ENCODE measurements at places on chromosomes 7 and 10.

DNA sequence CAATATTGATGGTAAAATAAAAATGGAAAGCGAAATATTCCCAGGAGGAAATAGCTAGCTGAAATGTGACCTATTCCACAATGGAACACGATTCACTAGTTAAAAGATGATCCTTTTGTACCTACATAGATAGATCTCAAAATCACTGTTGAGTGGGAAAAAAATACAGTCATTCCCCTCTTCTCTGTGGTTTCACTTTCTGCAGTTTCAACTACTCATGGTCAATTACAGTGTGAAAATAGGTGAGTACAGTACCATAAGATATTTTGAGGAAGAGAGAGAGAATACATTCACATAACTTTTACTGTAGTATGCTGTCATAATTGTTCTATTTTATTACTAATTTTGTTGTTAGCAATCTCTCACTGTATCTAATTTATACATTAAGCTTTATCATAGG lies 56.0 kb upstream of the COL13A1 start:
- DNase-seq, result no peak

DNA sequence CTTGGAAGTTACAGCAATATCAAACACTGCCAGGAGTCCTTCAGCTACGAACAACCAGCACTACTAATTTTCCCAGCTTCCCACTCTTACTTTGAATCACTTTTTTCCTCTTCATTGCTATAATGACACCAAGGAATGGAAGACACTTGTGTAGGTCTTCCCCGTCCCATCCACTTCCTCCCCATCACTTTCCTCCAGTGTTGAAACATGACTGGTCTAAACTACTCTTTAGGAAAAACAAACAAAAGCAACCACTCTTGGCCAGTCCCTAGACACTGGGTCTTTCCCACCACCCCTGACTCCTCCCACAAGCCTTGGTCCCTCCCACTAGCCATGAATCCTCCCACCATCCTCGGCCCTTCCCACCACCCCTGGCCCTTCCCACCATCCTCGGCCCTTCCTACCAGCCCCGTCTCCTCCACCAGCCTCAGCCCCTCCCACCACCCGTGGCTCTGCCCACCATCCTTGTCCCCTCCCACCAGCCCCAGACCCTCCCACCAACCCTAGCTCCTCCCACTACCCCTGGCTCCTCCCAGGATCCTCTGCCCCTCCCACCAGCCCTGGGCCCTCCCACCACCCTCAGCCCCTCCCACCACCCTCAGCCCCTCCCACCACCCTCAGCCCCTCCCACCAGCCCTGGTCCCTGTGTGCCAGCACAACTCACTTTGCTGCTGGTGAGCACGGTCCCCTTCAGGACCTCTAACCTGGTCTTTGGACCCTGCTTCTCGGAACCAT lies 68.5 kb downstream of the CXCL12 start:
- DNase-seq, result no peak

DNA sequence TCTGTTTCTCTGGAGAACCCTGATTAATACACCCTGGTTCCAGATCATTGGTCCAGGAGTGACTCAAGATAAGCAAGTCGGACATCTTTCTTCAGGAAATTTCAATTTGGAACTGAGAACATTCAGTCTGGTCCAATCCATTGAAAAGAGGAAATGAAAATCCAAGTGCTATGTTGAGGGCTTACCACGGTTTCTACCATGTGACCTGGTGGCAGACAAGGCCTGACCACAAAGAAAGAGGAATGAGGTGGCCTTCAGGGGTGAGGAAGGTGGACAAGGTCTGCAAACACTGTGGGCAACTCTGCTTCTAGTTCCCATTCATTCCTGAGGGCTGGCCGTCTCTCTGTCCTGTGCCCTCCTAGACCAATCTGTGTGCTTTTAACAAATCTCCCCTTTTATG lies 149.2 kb upstream of the GHITM start:
- DNase-seq, result no peak

GRCh38 chr7:25877802-25878789 lies 273.9 kb upstream of the NFE2L3 start:
- DNase-seq, result no peak

GRCh38 chr10:43193496-43194080 lies 55.3 kb downstream of the CSGALNACT2 start:
- DNase-seq, result no peak

- no peak for DNase-seq
These were observed 11.9 kb downstream of the RNF216 start for GRCh38 chr7:5769571-5769970.

GRCh38 chr10:36195364-36195763 lies 553.3 kb upstream of the FZD8 start:
- no peak for DNase-seq

GRCh38 chr7:138245682-138246081 lies 169.4 kb downstream of the AKR1D1 start:
- no peak for DNase-seq

DNA sequence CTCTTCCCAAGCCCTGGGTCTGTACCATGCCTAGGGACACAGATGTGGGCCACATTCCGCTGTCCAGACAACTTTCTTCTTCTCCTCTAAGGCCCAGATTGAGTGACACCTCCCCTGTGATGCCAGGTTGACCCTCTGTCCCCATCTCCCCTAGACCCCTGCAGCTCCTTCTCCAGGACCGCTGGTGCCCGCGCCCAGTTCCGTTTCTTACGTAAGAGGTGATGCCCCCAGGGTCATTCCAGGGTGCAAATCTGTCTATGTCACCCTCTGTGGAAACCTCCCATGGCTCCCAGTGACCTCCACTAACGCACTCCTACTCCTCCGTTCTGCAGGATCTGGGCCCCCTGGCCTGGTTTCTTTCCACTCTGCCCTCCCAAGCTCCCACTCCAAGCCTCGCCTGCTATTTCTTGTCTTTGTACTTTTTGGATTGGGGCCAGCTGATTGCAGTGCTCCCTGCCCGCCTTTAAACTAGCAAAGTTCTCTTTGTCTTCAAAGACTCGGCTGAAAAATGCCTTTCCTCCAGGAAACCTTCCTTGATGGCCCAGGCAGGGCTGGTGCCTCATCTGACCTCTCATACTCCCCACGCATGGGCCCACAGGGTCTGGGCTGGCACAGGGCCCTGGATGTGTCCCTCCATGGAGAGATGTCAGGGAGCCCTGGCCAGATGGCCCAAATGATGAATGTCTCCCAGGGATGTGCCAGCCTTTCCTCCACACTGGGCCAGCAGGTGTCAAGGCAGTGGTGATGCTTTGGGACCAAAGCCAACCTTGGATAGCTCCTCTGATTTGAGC lies 21.3 kb upstream of the ELN start:
- DNase-seq, result no peak

- DNase-seq, result no peak
These were observed 11.3 kb upstream of the LCOR start for GRCh38 chr10:96820765-96821164.

GRCh38 chr7:149794661-149795060 lies 21.3 kb upstream of the ZNF467 start:
- no peak for DNase-seq

GRCh38 chr7:22082886-22083703 lies 137.4 kb upstream of the CDCA7L start:
- peak; percentile 90 for DNase-seq

- DNase-seq, result peak; percentile 51
These were observed 49.7 kb downstream of the UNC5B start for GRCh38 chr10:71262027-71262426.

DNA sequence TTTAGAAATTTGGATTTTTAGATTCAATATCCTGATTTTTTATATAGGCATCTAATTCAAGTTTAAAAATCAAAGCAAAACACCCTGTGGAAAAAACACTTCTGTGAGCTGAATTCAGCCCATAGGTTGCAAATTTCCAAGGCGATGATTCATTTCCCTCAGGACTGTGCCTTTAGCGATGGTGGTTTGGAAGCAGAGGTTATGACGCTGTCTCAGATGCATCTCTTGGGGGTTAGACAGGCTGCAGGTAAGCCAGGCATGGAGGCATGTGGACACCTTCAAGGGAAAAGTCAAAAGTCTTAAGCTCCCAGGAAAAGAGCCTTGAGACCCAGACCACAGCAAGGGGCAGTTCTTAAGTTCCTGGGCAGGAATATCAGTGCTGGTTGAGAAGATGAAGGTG lies 9.5 kb upstream of the FRA10AC1 start:
- DNase-seq, result no peak

- peak; percentile 37 for DNase-seq
These were observed 93.1 kb upstream of the PDE1C start for GRCh38 chr7:32163141-32163806.

DNA sequence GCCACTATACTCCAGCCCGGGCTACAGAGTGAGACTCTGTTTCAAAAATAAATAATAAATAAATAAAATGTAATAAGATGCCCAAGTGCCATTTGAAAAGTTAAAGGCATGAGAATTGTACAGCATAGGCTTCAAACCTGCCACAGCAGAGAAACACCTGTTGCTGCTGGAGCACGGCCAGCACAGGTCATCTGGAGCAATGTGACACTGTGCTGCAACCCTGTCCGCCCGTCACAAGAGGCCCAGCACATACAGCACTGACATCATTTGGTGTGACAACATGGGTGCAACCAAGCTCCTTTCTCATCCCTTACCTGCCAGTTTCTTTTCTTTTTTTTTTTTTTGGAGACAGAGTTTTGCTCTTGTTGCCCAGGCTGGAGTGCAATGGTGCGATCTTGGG lies 1.3 kb downstream of the RFC2 start:
- no peak for DNase-seq

DNA sequence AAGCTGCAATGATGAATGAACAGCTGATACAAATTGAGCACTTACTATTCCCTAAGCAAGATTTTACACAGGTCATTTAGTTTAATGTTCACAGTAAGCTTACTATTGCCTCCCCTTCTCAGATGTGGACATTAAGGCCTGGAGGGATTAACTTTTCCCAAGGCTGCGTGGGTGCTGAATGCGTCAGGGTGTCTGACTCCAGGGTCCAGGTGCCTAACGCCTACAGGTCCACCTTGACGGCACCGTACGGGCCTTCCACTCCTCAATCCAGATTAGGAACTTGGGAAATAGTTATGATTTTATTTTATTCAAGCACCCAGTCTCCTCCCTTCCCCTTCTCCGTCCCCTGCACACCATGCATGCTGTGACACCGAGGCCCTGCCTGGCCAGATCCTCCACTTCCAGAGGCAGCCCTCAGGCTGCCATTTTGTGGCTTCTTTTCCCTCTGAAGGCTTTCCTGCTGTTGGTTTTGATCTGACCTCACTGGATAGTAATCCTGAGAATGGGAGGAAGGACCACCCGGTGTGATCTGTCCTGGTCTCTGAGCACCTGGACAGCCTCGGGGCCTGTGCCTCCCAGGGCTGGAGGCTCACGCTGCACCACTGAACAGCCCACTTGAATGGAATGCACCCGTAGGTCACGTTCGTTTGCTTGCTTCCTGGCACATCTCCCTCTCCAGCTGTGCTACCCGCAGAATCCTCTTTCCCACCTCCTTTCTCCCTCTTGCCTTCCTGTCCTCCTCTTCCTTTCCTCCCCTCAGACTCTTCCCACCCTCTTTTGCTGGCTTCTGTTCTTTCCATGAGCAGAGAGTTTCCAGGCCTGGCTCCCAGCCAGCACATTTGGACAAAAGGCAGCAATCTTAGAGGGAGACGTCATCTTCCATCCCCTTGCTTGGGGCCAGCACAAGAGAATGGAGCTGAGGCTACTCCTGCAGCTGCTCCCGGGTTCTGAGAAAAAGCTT lies 14.4 kb downstream of the DENND2A start:
- peak; percentile 91 for DNase-seq

- DNase-seq, result no peak
These were observed 323.9 kb downstream of the GATA3 start for GRCh38 chr10:8378198-8378983.

- DNase-seq, result no peak
These were observed 115.2 kb downstream of the LHPP start for GRCh38 chr10:124576526-124577420.

DNA sequence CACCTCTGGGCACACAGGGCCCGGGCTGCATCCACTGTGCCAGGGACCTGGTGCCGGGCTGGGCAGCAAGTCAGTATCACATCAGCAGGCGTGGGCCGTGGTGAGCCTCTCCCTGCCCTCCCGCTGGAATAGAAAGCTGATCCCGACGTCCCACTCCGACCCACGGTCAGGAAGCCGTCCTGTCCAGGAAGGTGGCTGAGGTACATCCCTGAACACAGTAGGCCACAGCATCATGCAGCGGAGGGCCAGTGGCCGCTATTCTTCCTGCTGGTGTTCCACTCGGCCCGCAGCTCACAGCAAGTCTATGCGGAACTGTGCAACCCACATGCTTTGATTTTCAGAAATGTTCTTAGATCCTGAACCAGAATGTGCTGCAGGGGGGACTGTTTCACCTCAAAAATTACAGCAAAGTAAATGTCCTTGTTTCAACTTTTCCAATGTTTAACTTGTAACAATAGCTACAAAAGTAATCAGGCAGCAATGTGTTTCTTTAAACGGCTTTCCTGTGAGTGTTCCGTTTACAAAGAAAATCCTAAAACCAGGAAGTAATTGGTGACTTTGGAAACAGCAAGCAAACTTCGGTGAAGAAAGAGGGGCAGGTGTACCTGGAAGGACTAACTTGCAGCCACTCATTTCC lies 676 bp upstream of the GPR146 start:
- no peak for DNase-seq

- no peak for DNase-seq
These were observed 733.9 kb upstream of the ZWINT start for GRCh38 chr10:57094965-57095364.

DNA sequence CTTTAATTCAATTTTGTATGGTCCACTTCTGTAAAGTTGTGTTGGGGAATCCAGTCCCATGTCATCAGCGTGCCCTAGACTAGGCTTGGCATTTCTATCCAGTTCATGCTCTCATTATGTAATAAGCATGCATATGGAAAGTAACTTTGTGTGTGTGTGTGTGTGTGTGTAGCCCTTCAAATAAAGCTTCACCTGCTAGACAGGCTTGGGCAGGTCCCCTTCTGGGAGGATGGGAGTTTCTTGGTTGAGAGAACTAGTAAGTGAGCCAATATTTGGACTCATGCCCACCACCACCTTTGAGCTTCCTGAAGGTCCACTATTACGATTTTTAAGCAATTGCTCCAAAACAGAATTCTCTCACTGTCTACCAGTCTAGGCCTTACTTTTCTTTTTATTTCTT lies 6.9 kb downstream of the BZW2 start:
- no peak for DNase-seq

GRCh38 chr7:159084069-159084801 lies 60.4 kb downstream of the VIPR2 start:
- peak; percentile 55 for DNase-seq

DNA sequence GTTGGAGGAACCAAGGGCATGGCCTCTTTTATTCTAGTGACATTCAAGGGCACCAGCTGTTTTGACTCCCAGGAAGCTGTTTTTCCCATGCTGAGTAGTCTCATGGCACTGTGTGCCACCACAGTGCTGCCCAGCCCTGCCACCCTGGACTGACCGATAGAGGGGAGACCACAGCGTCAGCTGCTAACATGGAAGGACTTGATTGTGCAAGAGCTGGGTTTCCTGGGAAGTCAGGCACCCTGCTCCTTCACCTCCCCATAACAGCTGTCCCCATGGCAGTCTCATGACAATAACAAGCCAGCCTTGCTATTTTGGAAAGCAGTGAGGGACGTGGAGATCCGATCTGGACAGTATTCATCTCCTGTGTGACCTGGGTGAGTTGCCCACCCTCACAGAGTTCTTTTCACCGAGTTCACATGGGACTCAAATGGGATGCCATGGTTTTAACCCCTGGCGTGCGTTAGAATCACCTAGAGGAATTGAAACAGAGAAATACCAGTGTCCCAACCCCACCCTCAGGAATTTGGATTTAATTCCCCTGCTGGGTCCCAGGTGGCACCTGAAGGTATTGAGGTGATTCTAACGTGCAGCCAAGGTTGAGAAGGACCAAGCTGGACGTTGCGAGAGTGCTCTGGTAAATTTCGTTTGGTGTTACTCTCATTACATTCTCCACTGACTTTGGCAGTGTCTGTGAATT lies 174.8 kb downstream of the CELF2 start:
- DNase-seq, result peak; percentile 37

GRCh38 chr10:133515471-133515870 lies 11.7 kb upstream of the CYP2E1 start:
- no peak for DNase-seq

- no peak for DNase-seq
These were observed 102.1 kb downstream of the OSBPL3 start for GRCh38 chr7:24877790-24878311.

Data from heart right ventricle (tissue), 16 donors.